ENCODE measurements at places on chromosomes 11 and 22. TPM values are rescaled to one million over a fixed set of nuclear protein-coding genes. Genes with fewer than 3 reads are reported as not detected.

Gene SCT
- polyA plus RNA-seq, result not detected

Gene ZNF280B
- polyA plus RNA-seq, result 2.3 TPM

Gene NXPE1
- polyA plus RNA-seq, result not detected

DNA sequence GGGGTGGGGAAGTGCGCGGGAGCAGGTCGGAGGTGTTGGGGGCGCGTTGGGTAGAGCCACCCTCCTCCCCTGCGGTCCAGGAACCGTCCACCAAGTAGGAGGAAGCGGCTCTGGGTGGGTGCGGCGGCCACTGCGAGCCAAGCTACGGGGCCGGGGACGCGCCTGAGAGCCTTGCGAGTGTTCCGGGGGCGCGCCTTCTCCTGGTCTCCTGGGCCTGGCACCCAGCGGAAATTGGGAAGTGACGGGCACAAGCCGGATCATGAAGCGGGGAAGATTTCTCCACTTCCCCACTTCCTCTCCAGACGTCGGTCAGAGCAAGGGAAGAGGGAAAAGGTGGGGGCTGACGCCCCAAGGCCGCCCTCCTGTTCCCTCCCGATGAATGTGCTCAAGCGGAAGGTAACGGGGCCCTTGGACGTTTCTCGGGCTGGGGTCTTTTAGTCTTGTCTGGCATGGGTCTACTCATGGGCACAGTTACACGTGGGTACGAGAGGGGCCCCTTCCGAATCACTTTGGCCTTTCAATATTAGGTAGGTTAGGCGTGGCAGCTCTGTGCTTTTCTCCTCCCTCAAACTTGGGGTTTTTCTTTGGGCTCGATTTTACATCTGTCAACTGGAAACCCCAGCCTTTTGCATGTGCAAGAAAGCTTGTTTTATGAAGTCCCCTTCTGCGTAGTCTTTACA lies 865 bp downstream of the RBM14 start:
- DNase-seq, result no peak

- peak; percentile 21 for DNase-seq
Measured at GRCh38 chr11:126172596-126173038, 38.8 kb downstream of the RPUSD4 start.

- peak; percentile 98 for DNase-seq
Measured at GRCh38 chr11:95877291-95877690, 46.6 kb downstream of the MTMR2 start.

- no peak for DNase-seq
Measured at GRCh38 chr11:114033066-114033465, 26.4 kb upstream of the ZBTB16 start.

GRCh38 chr11:1121813-1122663 lies 35.7 kb upstream of the MUC5AC start:
- DNase-seq, result no peak

Measured in AG04450 (cell line).